ENCODE measurements at places on chromosomes 1 and 21.

DNA sequence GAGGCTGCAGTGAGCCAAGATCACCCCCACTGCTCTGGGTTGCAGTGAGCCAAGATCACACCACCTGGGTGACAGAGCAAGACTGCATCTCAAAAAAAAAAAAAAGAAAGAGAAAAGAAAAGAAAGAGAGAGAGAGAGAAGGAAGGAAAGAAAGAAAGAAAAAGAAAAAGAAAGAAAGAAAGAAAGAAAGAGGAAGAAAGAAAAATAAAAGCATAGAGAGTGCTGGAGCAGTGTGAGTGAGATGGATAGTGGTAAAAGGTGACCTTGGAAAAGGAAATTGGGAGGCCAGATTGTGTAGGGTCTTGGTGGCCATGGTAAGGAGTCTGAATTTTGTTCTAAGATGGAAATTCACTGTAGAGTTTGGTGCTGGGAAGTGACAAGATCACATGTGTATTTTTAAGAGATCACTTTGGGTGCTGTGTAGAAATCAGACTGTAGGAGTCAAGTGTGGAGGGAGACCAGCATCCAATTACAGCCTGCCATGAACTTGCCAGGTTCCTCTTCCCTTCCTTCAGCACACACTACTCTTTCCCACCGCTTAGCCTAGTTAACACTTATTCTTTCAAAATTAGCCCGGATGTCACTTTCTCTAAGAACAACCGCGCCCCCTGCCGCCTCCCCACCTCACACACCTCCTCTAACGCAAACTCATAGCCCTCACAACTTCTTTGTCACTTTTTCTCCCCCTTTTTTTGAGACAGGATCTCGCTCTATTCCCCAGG is 17.9 kb downstream of the MTX1 start:
- peak; percentile 74 for DNase-seq

DNA sequence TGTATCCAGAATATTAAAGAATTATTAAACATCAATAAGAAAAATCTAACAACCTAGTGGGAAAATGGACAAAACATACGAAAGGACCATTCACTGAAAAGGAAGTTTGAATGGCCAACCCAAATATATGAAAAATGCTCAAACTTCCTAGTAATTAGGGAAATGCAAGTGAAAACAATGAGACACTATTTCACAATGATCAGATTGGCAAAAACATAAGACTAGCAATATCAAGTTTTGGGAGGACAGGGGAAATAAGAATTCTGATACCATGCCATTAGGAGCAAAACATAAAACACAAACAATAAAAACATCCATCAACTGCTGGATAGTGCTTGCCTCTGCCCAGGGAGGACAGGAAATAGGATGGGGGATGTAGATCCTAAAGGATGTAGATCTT is 14.3 kb downstream of the XCL2 start:
- DNase-seq: peak; percentile 4

DNA sequence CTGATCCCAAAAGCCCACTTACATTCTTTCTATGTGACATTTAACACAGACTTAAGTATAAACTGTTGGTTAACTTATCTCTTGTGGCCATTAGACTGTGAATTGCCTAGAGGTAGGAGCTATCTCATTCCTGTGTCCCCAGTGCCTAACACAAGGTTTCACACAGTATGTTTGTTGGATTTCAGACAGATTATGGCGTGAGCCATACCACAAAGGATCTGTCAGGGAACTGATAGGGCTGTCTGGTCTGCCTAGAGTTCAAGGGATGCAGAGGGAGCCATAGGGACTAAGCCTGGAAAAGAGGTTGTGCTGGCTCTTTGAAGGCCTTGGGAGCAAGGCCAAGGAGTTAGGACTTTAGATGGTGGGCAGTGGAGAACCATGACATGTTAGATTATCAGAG is 40.0 kb downstream of the MEF2D start:
- no peak for DNase-seq

DNA sequence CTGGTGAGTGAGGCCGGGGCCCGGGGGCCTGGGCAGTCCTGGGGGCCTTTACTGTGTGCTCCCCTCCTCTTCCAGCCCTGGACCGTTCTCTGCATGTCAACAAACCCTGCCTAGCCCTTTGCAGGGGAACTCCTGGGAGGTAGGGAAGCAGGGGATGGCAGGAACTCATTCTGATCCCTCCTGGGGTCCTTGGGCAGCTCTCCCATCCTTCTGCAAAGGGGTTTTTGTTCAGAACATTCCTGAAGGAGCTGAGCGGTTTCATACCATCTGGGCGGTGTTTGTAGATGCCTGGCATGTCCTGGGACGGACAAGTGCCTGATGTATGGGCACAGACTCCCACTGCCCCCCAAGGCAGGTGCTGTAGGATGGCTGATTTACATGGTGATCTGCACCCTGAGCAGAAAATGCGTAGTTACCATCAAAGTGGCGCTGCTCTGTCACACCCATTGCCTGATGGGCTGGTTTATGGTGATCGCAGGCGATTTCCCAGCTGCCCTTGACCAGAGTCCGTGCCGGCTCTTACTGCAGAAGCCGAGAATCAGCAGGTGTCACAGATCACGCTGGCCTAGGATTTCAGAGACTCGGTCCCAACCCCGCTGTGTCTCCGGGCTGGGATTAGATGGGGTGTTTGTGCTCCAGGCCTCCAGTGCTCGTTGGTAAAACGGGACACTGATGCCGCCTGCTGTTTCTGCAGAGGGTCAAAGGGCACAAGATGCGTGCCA is 71.6 kb upstream of the TRAPPC10 start:
- DNase-seq: no peak

DNA sequence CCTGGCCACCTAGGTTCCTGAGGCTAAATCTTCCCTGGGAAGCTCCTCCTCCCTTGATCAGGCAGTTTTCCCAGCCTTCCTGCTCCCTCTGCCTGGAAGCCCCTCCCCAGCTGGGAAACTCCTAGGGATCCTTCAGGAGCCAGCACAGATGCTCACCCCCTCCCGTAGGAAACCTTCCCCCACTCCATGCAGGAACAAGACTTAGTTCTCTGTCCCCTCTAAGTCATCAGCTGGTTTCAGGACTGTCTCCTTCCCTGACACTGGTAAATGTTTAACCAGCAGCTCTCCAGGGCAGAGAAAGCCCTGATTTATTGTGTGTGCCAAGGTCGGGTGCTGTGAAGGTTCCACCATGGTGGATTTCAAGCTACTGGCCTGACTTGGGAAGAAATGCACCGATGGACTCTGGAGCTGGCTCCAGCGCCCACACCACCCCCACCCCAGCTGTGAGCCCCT is 25.0 kb downstream of the TTC39A start:
- no peak for DNase-seq

- DNase-seq: peak; percentile 58
These were observed 9.7 kb downstream of the SMYD3 start for GRCh38 chr1:246497331-246497915.

GRCh38 chr21:45981151-45982091 is at the start of gene COL6A1:
Gene COL6A1 (plus strand): TSS chr21:45981770. CDS start chr21:45981851, 81 bp downstream.
- DNase-seq: no peak

- DNase-seq: no peak
These were observed 41.0 kb downstream of the TGFBR3 start for GRCh38 chr1:91844862-91845528.

GRCh38 chr21:45818904-45819285 is 162.7 kb upstream of the COL6A1 start:
- DNase-seq: no peak

DNA sequence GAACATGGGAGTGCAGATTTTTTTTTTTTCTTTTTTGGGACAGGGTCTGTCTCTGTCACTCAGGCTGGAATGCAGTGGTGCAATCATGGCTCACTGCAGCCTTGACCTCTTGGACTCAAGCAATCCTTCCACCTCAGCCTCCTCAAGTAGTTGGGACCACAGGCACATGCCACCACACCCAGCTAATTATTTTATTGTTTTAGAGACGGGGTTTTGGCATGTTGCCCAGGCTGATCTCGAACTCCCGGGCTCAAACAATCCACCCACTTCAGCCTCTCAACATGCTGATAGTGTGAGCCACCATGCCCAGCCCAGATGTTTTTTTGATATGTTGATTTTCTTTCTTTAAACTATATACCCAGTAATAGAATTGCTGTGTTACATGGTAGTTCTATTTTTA is 57.7 kb downstream of the RGSL1 start:
- no peak for DNase-seq

DNA sequence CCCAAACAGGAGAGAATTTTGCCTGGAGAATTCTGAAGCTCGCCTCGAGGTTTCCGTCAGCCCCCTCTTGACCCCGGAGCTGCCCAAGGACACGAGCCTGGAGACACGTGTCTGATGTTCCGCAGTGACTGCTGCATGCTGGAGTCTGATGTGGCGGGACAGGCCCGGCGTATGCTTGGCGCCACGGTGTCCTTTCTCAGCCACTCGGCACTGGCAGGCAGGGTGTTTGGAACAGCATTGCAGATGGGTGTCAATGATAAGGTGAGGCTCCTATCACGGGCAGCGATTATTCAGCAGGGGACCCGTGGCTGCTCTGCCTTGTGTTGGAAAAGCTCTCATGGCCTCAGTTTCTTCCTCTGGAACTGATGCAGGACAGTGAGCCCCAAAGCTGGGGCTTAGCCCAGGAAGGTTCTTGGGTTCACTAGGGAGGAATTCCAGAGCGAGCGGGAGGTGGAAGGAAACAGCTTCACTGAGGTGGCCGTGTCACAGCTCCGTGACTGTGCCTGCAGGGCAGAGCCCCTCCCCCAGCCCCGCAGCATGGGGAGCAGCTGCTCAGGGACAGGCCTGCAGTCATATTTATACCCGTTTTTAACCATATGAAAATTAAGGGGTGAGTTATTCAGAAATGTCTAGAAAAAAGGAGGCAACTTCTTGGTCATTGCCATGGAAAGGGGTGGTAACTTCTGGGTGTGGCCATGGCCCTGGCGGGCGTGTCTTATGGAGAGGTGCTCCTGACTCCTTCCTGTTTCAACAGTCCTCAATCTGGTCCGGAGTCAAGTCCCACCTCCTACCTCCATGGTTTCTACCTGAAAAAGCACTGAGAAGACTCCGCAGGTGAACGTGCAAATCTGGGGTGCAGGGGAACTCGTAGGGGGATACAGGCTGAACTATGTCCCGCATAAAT is 123.4 kb downstream of the SIK1 start:
- DNase-seq: no peak

DNA sequence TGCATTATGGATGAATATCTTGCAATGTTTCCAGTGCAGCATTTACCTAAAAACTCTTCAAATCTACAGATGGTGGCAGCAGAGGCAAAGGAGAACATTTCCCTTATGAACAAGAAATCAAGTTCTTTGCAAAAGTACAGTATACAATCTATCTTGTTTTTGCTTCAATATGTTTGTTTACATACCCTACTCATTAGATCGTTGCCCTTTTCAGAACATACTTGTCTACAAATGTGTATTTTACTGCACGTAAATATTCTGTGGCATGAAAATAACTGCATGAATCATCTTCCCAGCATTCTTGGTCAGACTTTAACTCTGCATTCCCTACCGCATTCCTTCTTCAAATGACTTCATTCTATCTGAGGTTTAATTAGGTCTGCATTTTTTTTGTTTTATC is 212.7 kb downstream of the ZP4 start:
- peak; percentile 1 for DNase-seq

DNA sequence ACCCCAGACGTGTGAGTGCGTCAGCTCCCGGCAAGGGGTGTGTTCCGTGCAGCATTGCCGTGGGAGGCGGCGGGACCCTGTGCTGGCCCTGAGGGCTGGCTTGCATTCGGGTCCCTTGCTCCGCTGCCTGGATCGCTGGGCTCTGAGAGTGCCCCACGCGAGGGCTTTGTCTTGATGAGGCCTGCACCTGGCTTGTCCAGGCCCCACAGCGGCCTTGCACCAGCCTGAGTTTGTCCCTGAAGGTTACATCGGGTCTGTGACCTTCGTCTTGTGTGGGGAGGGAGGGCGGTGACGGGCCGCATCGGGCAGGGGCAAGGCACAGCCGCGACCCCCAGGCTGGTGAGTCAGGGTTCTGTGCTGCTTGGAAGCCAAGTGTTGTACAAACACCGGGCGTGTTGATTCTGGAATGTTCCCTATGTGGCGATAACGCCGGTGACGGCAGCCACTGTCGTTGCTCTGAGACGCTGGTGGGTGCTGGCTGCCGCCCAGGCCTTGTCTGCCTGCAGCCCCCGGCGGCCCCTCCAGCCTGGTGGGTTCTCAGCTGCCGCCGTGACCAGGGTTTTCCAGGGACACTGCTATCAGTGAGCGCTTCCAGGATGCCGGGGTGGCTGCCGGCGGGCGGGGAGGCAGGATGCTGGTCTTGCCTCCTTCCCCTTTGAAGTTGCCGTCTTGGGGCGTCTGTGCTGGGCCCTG is 42.9 kb downstream of the SLX9 start:
- no peak for DNase-seq

DNA sequence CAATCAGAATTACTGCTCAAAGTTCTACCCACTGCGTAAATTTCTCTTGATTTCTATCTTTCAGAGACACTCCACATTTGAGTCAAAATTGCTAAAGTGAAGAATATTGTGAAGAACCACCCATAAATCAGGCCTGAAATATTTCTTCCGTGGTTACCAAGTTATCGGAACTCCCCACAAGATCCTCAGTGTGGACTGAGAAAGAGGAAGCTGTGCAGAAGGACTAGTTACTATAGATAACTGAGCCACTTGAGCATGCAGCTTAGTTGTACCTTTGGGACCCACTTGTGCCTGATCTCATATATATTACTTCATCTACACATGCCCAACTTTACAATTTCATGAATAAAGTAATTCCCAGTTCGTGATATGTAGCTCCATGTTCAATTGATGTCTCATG is 18.4 kb downstream of the RWDD3 start:
- no peak for DNase-seq

GRCh38 chr1:47362828-47363227 is 29.2 kb downstream of the CMPK1 start:
- DNase-seq: no peak

- no peak for DNase-seq
These were observed 16.3 kb downstream of the NTPCR start for GRCh38 chr1:232966663-232967062.

- DNase-seq: no peak
These were observed 1.1 kb downstream of the PSRC1 start for GRCh38 chr1:109281680-109282496.

DNA sequence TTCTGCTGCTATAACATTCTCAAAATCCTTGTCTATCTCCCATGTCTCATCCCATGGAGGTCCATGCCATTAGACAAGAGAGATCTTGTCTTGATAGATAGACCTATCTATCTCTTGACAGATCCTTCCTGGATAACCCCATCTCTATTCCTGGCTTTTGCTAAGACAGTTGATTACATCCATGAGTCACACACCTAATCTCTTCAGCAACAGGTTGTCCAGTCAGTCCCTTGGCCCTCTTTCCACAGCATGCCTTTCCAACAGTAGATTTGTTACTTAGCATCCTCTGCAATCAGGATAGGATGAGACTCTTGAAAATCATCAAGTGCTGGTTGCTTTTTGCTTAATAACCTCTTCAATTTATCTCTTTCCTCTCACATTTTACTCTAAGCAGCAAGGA is 46.6 kb downstream of the TRMT1L start:
- DNase-seq: no peak

- no peak for DNase-seq
These were observed 3.7 kb upstream of the PARP1 start for GRCh38 chr1:226411619-226412018.

Data from DMS153 (cell line).